RPMI7951 (cell line): ENCODE measurements at places on chromosomes 1 and 21.

- no peak for DNase-seq
Measured at GRCh38 chr21:14520535-14520934, 25.6 kb downstream of the SAMSN1 start.

- no peak for DNase-seq
Measured at GRCh38 chr21:39327727-39328126, 14.3 kb upstream of the BRWD1 start.

- no peak for DNase-seq
Measured at GRCh38 chr1:169704797-169705196, 6.6 kb downstream of the SELL start.

DNA sequence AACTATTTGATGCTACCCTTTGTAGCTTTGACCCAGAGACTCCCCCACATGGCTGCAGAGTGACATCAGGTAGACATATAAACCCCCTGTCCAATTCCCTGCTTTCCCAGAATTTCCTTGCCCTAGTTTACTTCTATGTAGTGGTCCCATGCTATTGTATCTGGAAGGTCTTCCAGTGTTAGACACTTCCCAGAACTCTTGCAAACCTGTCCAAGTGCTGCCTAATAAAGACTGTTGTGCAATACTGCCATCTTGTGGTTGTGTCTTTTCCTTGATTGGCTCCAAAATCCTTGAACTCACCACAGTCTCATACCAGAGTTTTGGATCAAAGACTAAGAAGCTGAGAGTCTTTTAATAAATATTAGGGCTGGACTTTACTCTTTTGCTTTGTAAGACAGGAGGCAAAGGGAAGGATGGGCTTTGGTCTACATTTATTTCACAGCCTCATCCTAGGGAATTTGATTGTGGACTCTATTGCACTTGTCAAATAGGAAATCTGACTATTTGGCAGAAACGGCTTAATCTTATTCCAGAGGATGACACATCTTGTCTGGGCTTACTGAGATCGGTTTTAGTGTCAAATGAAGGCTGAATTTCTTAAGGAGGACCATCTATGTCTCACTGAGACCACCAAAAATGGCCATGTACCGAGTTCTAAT is 169.9 kb downstream of the LRRC7 start:
- peak; percentile 54 for DNase-seq

DNA sequence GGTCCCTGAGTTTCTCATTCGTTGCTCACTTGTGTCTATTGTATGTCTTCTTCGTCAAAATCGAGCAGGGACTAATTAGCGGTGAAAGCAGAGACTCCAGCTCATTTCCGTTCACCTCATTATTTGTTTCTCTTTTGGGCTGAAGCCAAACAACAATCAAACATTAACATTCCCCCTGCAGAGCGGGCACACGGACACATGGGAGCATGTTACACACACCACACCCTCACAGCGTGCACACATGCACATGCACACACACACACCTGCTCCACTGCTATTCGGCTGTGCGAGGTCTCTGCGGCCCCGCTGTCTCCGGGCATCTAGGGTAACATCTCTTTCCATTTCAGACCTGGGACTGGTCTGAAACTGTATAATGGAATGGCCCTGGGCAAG is 58.5 kb upstream of the LRRC8D start:
- DNase-seq = no peak

- DNase-seq = no peak
Measured at GRCh38 chr1:179297105-179297378, 3.4 kb downstream of the SOAT1 start.

GRCh38 chr1:10399444-10399941 is 629 bp downstream of the PGD start:
- peak; percentile 53 for DNase-seq

DNA sequence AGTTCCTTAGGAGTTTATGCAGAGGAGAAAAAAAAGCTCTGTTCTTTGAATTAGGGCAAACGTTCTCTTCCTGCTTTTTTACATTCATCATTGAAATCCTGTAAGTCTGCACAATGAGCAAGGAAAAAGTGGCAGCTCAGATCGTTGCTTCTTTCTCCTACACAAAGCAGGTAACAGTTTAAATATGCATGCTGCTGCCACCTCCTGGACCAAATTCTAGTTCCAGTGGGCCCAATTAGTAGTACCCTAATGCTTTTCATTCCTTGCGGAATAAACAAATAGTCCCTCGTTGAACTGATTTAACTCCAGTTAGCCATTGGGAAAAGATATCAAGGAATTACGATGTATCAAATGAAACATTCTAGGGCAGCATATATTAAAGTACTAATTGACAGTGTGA is 20.1 kb downstream of the YTHDF2 start:
- DNase-seq = no peak

DNA sequence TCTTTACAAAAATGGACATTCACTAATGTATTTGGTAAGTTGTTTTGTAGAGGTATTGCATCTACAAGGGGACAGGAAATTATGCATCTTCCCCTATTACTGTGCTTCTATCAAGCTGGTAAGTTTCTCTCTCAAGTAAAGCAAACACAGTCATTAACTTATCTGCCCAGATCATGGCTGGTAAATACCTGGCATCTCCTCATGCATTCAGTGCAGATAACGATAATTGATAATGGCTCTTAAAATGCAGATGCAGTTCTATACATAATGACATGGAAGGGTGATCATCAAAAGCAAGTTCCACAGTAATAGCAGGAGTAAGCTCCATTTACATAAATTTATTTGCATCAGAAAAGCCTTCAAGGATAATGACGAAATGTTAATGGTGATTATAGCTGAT is 122.4 kb downstream of the SIPA1L2 start:
- no peak for DNase-seq

DNA sequence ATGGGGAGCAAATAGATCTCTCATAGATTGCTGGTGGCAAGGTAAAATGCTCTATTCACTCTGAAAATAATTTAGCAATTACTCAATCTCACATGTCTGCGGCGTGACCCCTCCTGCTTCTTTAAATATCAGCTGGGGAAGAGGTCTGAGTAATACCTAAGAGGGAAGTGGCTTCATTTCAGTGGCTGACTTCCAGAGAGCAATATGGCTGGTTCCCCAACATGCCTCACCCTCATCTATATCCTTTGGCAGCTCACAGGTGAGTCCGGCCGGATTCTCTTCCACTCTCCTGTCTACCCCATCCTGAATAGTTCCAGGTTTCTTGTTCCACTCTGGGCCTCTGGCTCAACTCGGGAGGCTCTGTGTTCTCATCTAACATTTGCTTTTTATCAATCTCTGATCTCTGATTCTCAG is at the start of gene SLAMF7:
TSS of gene SLAMF7 (plus strand) at position 150 of the 414 bp plus-strand sequence. CDS start at position 205, 55 bp downstream.
- peak; percentile 8 for DNase-seq

DNA sequence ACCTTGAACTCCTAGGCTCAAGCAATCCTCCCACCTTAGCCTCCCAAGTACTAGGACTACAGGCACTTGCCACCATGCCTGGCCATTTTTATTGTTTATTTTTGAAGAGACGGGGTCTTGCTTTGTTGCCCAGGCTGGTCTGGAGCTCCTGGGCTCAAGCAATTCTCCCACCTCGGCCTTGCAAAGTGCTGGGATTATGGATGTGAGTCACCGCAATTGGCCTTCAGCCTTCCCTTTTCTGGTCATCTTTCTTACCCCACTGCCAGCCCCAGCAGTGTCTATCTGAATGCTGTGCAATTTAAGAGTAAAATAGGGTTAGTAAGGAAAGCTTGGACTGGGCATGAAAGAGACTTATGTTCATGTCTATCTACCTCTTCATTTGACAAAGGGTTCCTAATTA is 6.1 kb upstream of the KLF17 start:
- peak; percentile 48 for DNase-seq

DNA sequence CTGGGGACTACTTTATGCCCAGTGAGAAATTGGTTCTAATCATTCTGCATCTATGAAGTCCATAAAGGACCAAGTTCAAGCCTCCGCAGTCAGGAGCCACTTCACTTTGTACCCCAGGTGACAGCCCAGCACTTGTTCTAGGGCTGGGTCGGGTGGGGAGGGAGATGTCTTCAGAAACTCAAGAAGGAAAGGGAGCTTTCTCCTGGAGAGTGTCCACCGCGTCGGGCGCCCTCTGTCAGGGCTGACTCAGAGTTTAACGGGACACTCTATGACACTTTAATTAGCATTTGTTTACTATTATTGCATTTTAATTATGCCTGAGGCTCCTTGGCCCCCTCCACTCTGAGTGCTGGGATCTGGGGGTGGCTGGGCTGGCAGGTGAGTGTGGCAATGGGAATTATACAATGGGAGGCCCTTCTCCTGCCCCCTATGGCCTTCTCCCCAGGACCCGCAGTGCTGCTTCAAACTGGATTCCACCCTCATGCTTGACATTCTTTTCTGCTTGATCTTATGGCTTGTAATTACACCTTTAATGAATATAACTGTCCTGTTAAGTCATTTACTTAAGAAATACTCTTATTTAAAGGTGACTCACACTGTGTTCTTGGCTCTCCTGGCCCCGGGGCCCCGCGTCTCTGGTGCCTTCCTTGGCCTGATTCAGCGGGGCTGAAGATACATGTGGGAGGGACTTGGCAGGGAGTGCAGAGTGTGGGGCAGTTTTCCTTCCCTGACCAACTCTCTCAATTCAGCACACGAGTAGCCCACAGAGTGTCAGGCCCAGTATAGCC is 136.6 kb downstream of the PLXNA2 start:
- DNase-seq = peak; percentile 93

- no peak for DNase-seq
Measured at GRCh38 chr21:34576041-34576511, 38.8 kb downstream of the RCAN1 start.

- no peak for DNase-seq
Measured at GRCh38 chr1:18981242-18981641, 24.8 kb upstream of the IFFO2 start.

GRCh38 chr1:184385865-184386311 is 941 bp upstream of the C1orf21 start:
- no peak for DNase-seq

GRCh38 chr1:167373398-167373797 is 144.9 kb downstream of the CD247 start:
- DNase-seq = peak; percentile 14

GRCh38 chr1:109389638-109390341 is 7.9 kb downstream of the SORT1 start:
- no peak for DNase-seq

GRCh38 chr1:154663471-154664060 is 55.6 kb upstream of the ADAR start:
- no peak for DNase-seq

- DNase-seq = no peak
Measured at GRCh38 chr1:110024613-110025012, 9.8 kb upstream of the STRIP1 start.

DNA sequence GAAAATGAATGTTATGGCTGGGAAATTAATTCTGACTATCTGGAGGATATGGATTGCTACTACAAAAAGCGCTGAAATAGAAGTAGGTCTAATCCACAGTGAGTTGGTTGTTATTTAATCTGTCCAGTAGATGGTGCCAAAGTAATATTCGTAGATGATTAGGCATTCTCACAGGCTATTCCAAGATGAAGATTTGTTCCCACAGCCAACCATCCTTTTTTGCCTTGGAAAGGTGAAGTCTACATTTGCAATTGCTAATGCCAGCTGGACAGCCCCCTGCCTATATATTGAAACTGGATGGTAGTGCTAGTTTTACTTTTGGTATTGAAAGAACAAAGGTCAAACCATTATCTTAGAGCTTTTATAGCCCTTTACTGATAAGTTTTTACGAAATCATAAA is 43.8 kb downstream of the RBM11 start:
- DNase-seq = peak; percentile 50

DNA sequence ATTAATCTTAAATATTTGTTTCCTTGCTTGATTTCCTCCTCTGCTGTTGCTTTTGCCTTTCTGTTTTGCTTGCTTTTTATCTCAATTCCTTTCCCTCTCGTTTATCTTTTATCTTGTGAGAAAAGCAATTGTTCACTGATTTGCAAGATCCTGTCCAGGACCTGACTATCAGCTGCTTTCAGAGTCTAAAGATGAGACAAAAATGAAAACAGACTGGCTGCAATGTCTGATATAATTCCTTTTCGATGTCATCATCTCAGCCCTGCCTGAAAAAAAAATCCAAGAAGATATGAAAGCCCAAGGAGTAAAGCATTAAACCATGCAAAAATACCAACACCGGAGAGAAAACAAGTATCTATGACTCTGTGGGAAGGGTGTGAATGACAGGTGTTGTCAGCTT is 225.5 kb downstream of the PATJ start:
- no peak for DNase-seq

DNA sequence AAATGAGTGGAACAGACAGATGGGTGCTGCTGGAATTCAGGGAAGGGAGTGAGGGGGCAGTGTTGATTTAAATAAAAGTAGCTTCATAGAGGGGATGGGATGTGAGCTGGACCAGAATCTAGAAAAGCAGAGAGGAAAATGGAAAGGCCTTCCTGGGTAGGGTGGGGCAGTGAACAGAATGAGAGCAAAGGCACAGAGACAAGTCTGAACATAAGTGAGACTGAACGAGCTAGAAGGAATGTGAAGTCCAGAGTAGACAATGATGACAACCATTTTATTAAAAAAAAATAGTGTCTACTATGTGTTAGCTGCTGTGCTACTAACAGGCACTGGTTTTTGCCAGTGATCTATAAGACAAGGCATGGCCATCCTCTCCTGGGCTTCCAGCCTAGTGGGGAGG is 36.0 kb downstream of the ELK4 start:
- no peak for DNase-seq

DNA sequence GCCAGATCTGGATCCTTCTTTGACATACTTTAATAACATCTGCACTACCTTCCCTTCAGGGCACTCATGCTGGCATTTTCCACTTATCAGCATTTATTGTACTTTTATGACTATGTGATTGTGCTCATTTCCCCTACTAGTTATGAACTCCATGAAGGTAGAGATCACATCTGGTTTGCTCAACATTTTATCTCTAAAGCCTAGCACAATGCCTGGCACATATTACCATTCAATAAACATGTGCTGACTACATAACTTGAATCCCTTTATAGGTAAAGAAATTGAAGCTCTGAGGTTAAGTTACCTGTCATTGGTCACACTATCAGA is 221.2 kb downstream of the HHIPL2 start:
- DNase-seq = no peak
